ENCODE measurements at places on chromosomes 2 and 18.

DNA sequence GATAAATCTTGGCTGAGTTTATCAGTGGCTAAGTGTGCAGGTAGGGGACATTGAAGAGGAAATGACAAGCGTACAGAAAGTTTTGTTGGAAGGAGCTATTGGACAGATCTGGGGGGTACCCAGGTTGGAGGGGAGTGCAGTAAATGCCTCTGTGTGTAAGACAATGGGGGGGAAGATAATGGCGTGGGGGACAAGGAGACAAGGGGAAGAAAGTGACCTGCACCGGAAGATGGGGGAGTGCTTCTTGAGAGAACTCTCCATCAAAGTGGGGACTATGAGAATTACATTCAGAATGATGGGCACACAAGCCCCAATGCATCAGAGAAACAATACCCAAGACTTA lies 190.0 kb downstream of the ALPK2 start:
- no peak for DNase-seq

- no peak for DNase-seq
Observed at GRCh38 chr18:23992089-23992940, 22.2 kb upstream of the TTC39C start.

GRCh38 chr2:182558564-182558963 lies 131.7 kb upstream of the PDE1A start:
- no peak for DNase-seq

GRCh38 chr18:72601481-72601880 lies 57.3 kb upstream of the CBLN2 start:
- no peak for DNase-seq

DNA sequence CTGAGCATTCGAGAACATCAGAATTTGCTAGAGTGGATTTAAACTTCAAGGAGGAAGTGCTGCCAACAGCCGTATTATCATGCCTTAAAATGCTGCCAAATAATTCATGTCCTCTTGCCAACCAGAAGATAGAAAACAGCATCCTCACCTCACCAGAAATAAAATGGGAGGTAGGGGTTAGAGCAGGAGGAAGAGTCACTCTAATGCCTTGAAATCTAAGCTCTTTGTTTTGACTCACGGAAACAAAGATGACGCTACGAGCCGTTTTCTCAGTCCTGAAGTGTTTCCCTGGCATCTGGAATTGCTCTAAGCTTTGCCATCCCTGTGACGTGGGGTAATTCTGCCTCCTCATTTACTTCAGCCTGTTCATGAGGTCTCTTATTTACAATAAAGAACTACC lies 97.1 kb downstream of the PRPF40A start:
- no peak for DNase-seq

DNA sequence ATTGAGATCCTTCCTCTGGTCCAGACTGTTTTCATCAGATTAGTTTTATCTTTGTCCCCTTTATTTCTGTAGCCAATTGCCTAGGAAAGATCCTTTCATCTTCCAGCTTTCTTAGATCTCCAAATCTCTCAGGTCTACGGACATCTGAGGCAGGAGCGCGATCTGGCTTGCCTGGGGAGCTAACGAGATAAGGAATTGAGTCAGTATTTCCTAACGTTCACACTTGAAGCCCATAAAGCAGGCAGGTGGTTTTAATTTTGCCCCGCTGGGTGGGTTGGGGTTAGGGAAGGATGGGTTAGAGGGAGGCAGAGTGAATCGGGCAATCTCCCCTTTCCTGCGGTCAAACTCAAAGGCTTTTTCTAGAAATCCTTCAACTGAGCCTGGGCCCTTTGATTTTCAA lies 727 bp upstream of the TTLL4 start:
- no peak for DNase-seq

- DNase-seq = no peak
Observed at GRCh38 chr18:38709122-38709521, 1143.5 kb upstream of the CELF4 start.

DNA sequence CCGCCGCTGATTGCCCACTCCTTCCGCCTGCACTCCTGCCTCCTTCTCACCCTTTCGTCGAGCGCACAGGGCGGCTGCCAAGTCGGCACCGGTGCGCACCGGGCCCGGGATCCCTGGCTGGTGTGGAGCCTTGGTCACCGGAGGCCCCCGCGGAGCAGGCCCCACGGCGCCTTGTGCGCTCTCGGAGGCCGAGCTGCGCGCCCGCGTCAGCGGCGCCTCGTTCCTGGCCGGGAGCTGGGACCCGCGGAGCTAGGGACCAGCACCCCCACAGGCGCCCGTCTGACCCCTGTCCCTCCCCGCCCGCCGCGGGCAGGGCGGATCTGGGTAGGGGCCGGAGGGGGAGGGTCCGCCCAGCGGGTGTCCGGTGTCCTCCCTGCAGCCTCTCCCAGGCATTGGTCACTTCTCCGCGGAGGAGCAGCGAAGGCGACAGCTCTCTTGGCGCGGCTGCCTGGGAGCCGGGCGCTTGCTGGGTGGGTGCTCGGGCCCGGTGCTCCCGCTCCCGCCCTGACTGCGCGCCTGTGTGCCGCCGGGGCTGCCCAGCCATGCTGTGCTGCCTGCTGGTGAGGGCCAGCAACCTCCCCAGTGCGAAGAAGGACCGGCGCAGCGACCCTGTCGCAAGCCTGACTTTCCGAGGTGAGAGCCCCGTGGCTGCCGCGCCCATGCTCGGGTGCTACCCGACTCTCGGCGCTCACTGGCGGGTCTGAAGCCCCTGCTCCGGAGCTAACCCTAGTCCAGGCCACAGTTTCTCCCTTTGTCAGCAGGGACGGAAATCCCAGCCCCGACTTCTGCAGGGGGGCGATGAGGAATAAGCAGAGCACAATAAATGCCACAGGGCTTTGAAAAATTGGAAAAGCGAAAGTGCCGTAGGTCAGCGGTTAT lies 13.2 kb downstream of the DYSF start:
- DNase-seq = no peak

GRCh38 chr2:98757904-98758421 lies 27.0 kb upstream of the MGAT4A start:
- no peak for DNase-seq

GRCh38 chr18:13581496-13582177 lies 144.7 kb downstream of the FAM210A start:
- no peak for DNase-seq

- DNase-seq = no peak
Observed at GRCh38 chr2:147642765-147643164, 202.1 kb upstream of the ACVR2A start.

GRCh38 chr2:172480301-172481218 lies 53.2 kb downstream of the ITGA6 start:
- no peak for DNase-seq

DNA sequence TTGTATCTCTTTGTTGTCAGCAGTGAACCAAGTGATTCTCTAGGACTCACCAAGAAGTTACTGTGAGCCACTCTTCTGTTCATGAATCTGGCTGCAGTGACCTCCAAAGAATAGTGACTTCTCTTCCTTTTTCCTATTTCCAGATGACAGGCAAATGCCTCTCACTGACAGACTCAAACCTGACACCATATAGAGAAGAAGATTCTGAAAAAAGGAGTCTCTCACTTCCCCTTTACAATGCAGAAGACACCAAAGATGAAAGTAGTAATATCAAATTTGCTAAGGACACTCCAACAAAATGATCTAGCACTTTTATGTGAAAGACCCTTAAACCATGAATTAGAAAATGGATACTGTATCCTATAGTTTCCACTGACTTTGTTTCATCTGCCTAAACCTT lies 44.4 kb upstream of the SETBP1 start:
- DNase-seq = no peak

- no peak for DNase-seq
Observed at GRCh38 chr2:7378591-7378990, 461.4 kb downstream of the RNF144A start.

GRCh38 chr2:239200646-239201530 lies 199.9 kb downstream of the HDAC4 start:
- DNase-seq = no peak

- DNase-seq = no peak
Observed at GRCh38 chr18:13416208-13416607, 197.6 kb downstream of the LDLRAD4 start.

GRCh38 chr2:30448308-30448707 lies 1.3 kb downstream of the LCLAT1 start:
- no peak for DNase-seq

DNA sequence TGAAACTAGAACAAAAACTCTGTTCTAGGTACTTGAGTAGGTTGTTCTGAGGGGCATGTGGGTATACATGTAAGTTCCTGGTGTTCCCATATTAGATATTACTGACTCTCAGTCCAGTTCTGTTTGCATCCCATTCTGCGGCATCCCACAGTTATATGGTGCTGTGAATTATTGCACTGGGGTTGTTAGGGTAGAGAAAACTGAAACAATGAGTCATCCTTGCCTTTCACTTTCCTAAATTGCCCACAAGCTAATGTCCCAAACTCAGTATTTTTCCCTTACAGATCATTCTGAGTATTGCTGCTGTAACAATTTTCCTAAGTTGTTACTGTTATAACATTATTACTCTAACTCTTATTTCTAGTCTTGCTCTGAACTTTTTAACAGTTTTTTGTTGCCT lies 3.0 kb downstream of the WDR75 start:
- no peak for DNase-seq

DNA sequence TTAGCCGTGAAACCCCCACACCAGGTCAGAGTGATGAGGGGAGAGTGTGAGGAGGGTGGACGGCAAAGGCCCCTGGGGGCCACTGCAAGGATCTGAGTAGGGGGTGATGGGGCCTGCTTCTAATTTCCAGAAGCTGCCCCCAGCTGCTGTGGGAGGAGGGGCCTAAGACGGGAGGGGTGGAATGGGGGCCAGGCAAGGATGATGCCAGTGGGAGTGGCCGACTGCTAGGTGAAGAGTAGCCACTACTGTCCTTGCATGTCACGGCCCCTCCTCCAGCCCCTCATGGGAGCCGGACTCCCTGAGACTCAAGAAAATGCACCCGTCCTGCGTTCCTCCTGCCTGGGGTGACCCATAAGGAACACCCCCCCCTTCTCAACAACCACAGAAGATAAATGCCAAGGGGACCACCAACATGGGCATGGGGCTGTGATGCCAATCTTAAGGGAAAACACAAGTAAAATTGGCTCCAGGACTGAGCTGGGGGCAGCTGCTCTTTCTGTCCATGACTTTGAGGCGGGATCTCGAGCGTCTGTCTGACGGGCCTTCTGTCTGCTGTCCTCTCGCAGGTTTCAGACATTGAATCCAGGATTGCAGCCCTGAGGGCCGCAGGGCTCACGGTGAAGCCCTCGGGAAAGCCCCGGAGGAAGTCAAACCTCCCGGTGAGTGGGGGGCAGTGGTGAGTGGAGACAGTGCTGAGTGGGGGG lies 24.2 kb upstream of the PRLH start:
- DNase-seq = no peak

Measured in activated CD4-positive, CD25-positive, alpha-beta regulatory T cell treated with anti-CD3 and anti-CD28 coated beads, Interleukin-2, amount 50 U/mL, for 16 hours (primary cell).